ENCODE measurements at places on chromosomes 1 and 21. TPM values are rescaled to one million over a fixed set of nuclear protein-coding genes. Genes with fewer than 3 reads are reported as not detected.

DNA sequence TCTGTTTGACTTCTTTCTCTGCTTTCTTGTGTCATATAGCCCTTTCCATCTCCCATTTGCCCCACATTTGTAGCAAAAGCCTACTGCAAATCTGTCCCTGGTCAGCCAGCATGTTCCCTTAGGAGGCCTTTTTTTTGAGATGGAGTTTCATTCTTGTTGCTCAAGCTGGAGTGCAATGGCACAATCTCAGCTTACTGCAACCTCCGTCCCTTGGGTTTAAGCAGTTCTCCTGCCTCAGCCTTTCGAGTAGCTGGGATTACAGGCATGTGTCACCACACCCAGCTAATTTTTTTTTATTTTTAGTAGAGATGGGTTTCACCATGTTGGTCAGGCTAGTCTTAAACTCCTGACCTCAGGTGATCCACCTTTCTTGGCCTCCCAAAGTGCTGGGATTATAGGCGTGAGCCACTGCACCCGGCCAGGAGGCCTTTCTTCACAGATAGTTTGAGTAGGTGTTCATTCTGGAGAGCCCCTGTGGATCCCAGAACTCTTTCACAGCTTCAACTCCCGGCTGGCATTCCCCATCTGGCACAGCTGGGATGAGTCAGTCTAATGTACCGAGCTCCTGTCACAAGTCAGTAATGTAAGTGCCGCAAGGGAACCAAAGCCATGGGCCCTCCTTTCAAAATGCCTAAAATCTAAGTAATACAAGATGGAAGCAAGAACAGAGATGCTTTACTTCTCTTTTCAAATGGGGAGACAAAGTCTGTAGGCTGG, 9.4 kb upstream of the NHLH1 start:
- peaks cover 18% of the 10 kb centered on the region for H3K36me3 ChIP-seq
- peaks cover 68% of the 10 kb centered on the region for H3K4me1 ChIP-seq
- peak overlapping the region; percentile 59 for H3K4me3 ChIP-seq
- H3K27ac ChIP-seq: peak overlapping the region; percentile 92

Gene RIMS3
- total RNA-seq: 126 TPM

DNA sequence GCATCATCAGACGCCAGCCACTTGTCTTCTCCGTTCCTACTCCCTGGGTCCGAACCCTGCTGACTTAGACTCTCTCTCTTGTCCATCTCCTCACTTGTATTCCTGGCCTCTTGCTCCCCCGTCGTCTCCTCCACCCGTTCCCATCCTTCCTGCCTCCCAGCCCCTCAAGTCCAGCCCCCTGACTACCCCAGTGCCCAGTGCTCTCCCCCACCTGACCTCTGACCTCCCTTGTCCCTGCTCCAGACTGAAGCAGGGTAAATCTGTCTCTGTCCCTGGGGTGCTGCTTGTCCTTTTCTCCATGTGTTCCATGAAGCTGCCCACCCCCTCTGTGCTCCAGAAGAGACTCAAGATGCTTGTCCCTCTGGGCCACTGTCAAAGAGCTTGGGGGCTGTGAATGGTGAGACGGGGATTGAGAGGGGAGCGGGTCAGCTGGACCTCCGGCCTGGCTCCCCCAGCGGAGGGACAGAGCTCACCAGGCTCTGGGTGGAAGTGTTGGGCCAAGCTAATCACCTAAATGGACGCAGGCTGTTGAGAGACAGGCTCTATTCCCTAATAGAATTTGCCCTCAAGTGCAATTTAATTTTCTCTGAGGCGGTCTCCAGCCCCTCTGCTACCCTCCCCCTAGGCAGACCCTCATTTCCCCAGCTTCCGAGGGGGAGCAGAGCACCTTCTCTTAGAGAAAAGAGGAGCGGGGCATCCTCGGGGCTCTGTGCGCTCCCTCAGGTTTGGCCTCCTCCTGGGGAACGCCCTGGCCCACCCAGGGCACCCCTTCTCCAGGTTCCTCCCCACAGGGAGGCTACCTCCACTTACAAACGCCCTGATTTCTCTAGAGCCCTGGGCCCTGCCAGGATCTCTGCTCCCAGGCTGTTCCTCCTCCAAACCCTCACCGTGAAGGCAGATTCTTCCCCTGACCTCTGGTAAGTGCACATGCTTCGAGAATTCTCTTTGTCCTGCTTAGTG, 11.0 kb upstream of the LHX4 start:
- H3K27ac ChIP-seq: peak overlapping the region; percentile 59
- H3K27me3 ChIP-seq: peaks cover 12% of the 10 kb centered on the region
- H3K4me3 ChIP-seq: peak overlapping the region; percentile 65
- peaks cover 17% of the 10 kb centered on the region for H3K4me1 ChIP-seq

Gene HTR6
- total RNA-seq: not detected

Gene RNF2
- 33.8 TPM for total RNA-seq

DNA sequence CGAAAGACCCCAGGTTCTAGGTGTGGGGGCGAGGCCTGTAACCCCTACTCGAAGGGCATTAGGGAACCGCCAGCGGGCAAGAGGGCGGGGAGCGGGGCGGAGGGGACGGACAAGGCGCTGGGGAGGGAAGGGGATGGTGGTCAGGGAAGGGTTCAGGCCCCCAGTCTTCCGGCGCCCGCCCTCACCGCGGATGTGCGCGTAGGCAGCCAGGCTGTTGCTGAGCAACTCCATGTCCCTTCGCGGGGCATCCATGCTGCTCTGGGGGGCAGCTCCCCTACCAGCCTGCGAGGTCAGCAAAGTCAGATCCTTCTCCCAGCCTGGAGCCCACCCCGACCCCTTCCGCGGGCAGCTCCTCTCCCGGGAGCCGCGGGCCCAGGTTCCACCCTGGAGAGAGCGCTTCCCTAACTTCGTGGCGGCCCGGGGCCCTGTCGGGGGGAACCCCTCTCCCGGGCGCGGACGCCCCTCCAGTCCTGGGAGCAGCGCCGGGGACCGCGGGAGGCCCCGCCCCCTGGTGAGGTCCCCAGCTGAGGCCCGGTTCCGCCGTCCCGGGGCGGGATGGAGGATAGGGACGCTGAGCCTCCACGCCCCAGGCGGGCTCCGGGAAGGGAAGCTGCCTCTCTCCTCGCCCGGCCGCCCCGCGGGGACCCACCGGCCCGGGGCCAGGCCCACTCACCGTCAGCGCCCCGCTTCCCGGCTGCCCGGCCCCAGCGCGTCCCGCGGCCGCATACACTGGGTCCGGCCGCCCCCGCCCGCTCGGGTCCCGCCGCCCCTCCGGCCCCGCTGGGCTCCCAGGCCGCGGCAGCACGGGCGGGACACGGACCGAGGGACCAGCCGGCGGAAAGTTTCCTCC, 434 bp downstream of the EVA1B start:
- peak; percentile 47 for DNase-seq
- peak overlapping the region; percentile 42 for H3K4me3 ChIP-seq
- H3K27me3 ChIP-seq: peaks cover 27% of the 10 kb centered on the region
- peaks cover 2% of the 10 kb centered on the region for H3K4me1 ChIP-seq
- H3K36me3 ChIP-seq: peaks cover 3% of the 10 kb centered on the region

Gene C1QC
- not detected for total RNA-seq

Gene LRRC8B
- total RNA-seq: 17.7 TPM

DNA sequence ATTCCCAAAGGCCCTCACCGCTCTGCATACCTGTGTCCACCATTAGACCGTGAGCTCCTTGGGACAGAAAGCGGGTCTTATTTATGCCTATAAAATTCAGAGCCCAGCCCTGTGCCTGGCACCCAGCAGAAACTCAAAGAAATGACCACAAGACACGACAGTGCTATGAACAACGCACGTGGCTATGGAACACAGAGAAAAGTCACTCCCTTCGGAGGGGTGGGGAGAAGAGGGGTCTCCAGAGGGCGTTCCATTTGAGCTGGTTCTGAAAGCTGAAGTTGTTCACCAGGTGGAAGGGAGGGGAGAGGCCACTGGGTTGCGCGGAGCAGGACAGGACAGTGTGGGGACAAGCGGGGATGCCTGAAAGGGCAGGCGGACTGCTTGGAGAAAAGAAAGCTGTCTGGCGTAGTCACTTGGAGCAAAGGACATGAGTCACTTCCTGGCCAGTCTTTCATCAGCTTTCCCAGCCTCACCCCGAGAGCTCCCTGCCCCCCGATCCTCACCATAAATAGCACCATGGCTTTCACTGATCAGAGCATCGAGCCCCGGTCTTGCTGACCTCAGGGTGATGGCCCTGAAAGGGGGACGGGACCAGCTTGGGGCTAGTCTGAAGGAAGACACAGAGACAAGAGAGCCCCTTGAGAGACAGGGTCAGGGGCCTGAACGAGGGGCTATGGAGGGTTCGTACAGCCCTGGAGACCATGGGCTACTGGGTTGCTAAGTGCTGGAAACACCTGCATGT, 28.5 kb downstream of the ECE1 start:
- no peak for DNase-seq
- H3K36me3 ChIP-seq: no peaks in the 10 kb centered on the region
- peak overlapping the region; percentile 75 for H3K4me3 ChIP-seq
- peaks cover 11% of the 10 kb centered on the region for H3K27me3 ChIP-seq
- peak overlapping the region; percentile 76 for H3K27ac ChIP-seq
- peaks cover 30% of the 10 kb centered on the region for H3K4me1 ChIP-seq

DNA sequence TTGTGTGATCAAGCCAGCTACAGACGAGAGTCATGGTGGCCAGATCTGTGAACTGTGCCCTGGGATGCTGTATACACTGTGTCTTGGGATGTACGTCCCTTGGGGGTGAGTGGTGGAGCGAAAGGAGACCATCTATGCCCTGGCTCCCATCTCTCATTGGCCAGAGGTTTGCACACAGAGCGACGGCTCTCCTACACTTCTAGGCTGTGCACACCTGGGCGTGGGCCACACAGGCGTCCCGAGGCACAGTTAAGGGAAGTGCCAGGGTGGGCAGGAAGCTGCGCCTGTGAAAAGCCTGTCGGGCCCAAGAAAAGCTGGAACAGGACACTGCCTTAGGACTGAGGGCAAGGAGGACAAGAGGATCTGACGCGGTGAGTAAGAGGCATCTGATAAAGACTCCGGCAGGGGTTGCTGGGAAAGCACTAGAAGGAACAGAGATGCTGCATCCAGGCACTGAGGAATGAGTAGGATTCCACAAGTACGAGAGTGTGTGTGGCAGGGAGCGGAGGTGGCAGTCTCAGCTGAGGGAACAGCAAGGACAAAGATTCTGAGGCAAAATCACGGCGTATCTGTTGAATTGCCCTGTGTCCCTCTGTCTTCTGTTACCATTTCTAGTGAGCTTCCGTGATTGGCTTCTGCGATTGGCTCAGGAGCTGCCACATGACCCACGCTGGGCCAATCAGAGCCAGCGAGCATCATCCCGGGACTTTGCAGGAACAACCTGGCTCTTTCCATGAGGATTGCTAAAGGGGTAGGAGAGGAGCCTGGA, 67.9 kb upstream of the ZBTB40 start:
- no peak overlapping the region for H3K27ac ChIP-seq
- no peak overlapping the region for H3K4me3 ChIP-seq
- H3K36me3 ChIP-seq: no peaks in the 10 kb centered on the region
- DNase-seq: no peak

Gene TCHH
- total RNA-seq: 0.49 TPM

GRCh38 chr1:101178688-101179491, 57.9 kb upstream of the S1PR1 start:
- no peaks in the 10 kb centered on the region for H3K4me1 ChIP-seq
- no peak overlapping the region for H3K4me3 ChIP-seq
- H3K36me3 ChIP-seq: no peaks in the 10 kb centered on the region
- no peak for DNase-seq
- H3K27me3 ChIP-seq: no peaks in the 10 kb centered on the region

- H3K27me3 ChIP-seq: peaks cover 2% of the 10 kb centered on the region
- DNase-seq: no peak
- peaks cover 22% of the 10 kb centered on the region for H3K4me1 ChIP-seq
These were observed 4.8 kb upstream of the MYSM1 start for GRCh38 chr1:58704616-58705021.

DNA sequence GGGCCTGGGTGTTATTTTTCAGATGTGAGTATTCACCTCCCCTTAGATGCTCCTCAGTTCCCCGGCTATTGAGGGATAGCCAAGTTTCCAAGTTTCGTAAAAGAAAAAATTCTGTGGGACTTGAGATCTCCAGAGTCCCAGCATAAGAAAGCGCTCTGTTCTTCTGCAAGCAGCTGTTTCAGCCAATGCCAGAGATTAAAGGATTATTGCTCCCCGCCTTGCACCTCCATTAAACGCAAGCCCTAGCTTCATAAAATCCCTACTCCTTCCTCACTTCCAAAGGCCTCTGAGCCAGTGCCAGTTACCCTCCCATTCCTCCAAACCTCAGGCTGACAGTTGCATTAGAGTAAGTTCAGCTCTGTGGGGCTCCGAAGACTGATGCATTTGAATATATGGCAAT, 56.4 kb downstream of the CHIA start:
- no peaks in the 10 kb centered on the region for H3K36me3 ChIP-seq
- DNase-seq: no peak
- H3K27ac ChIP-seq: peak overlapping the region; percentile 57

Gene TUFT1
- total RNA-seq: 7.0 TPM

DNA sequence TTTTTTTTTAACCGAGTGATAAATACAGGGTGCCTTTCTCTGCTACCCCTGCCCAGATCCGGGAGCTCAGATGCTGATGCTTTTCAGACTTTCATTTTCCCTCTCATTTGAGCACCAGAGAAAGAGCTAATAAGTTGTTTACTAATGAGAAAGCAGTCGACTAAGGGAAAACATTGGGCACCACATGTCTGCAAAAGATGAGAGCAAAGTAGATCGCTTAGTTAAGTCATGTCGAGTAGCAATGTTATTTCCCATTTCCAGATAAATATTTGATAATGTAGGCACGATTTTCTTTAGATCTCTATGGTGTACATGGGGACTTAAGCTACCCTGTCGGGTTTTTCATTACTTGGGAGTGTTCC, 1.2 kb downstream of the PKN2 start:
- no peaks in the 10 kb centered on the region for H3K36me3 ChIP-seq
- H3K4me3 ChIP-seq: peak overlapping the region; percentile 99
- H3K27ac ChIP-seq: peak overlapping the region; percentile 93
- no peak for DNase-seq
- H3K4me1 ChIP-seq: no peaks in the 10 kb centered on the region
- H3K27me3 ChIP-seq: peaks cover 4% of the 10 kb centered on the region

- no peaks in the 10 kb centered on the region for H3K4me1 ChIP-seq
- no peak for DNase-seq
- H3K4me3 ChIP-seq: no peak overlapping the region
- H3K27ac ChIP-seq: no peak overlapping the region
- H3K36me3 ChIP-seq: no peaks in the 10 kb centered on the region
These were observed 680.3 kb downstream of the PLA2G4A start for GRCh38 chr1:187509091-187509490.

DNA sequence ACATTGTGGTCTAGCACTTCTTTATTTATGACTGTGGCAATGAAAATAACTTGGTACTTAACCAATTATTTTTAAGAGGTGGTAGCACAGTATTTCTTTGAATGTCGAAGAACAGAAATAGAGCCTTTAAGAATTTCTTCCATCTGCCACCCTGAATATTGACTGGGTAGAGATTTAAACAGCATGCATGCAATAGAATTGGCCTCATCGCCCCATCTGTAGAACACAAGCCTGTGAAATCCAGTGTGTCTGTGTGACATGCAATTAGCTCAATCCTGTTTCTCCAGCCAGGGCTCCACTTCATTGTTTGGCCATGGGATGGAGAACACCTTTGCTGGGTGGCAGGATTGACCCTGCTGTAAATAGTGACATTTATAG, 17.1 kb upstream of the KLHDC8A start:
- H3K36me3 ChIP-seq: no peaks in the 10 kb centered on the region
- H3K4me3 ChIP-seq: no peak overlapping the region
- peaks cover 5% of the 10 kb centered on the region for H3K27me3 ChIP-seq
- H3K27ac ChIP-seq: no peak overlapping the region

Gene OLIG1
- total RNA-seq: 14.2 TPM

Data from glutamatergic neuron (in vitro differentiated cells).